Activated CD8-positive, alpha-beta memory T cell treated with anti-CD3 and anti-CD28 coated beads for 1 hour (primary cell): ENCODE measurements at places on chromosomes 5 and 9.

GRCh38 chr5:153671653-153672346 is 181.3 kb downstream of the GRIA1 start:
- DNase-seq: no peak

GRCh38 chr5:97133101-97133500 is 9.3 kb downstream of the LIX1 start:
- DNase-seq: no peak

- no peak for DNase-seq
Observed at GRCh38 chr9:71557310-71557709, 211.0 kb downstream of the CEMIP2 start.

- DNase-seq: no peak
Observed at GRCh38 chr5:83724001-83724400, 3.3 kb upstream of the HAPLN1 start.

DNA sequence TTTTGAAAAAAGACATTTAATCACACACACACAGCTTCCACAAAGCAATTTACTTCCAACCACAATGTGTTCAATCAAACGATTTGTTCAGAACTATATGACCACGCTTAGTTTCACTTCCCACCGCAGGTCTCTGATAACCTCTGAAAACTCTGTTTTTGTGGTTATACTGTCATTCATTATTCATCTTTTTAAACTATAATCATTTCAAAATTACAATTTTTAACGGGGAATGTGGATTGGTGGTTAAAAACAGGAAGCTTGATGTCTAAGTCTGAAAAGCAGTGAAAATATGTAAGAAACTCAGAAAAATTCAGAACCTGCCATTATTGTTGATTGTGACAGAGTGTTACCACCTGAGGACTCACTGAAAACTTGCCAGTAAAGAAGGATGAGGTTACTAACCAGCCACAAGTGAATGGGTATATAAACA is 12.7 kb upstream of the TMEM174 start:
- DNase-seq: no peak

GRCh38 chr9:129656795-129657390 is 8.6 kb upstream of the PRRX2 start:
- no peak for DNase-seq

- no peak for DNase-seq
Observed at GRCh38 chr9:6199596-6199995, 16.0 kb upstream of the IL33 start.

DNA sequence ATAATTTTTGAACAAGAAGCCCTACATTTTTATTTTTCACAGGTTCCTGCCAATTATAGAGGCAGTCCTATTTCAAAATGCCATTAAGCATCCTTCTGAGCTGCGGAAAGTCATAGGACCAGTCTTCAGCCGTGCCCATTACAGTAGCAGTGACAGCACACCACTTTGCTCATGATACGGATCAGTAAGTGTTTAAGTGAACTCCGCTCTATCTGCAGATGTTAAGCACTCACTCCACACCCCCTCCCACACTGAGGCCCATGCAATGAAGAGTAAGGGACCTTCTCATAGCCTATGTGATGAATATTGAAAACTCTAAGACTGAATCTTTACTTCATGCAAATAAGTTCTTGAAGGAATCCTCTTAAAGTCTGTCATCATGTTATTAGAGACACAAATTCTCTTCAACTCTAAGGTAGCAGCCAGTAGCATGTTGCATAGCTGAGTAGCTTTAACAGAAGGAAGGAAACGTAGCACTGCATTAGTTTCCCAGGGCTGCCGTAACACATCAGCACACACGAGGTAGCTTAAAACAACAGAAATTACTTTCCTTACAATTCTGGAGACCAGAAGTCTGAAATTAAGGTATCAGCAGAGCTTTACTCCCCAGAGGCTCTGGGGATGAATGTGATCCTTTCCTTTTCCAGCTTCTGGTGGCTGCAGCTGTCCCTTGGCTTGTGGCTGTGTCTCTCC is 20.3 kb upstream of the TAF11L2 start:
- DNase-seq: no peak

DNA sequence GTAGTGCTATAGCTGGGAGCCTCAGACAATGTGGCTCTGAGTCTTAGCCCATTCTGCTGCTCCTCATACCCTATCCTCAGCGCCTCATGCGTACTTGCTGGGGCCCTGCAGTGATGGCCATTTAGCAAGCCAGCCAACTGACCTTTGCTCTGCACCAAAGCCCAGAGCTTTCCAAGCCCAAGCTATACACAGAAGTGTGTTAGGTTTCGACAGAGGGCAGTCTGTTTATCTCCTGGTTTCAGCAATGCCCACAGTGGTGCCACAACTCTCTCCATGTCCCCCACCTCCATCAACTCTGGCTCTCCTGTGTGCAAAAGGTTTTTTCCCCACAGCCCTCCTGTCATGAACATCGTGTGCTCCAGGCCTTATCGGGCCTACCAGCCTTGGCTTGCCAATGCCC is 16.9 kb downstream of the GNG10 start:
- DNase-seq: no peak

- DNase-seq: no peak
Observed at GRCh38 chr5:111472096-111472495, 40.2 kb downstream of the STARD4 start.

- DNase-seq: no peak
Observed at GRCh38 chr9:127159949-127160610, 37.6 kb upstream of the ANGPTL2 start.

DNA sequence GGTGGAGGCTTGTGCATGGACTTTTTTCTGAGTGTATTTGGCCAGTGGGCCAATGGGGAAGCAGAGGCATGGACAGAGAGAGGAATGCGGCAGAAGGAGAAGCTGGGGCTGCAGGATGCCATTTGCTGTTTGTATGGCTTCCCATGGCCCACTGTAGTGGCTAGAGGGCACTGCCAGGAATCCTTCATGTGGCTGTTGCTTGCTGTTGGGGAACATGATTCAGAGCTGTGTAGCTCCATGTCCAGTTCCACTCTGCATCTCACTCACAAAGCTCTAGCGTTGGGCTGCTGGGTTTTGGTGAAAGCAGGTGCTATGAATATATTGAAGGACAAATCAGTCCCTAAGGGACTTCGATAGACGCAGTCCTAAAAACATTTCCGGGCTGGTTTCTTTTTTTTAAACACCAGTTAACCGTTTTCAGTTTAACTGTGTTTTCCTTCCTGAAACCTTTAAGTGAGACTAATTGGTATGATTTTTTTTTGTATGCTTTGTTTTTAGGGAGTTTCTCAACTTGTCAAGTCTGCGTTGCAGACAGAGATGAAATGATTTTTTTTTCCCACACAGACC is 51.3 kb downstream of the SLC22A5 start:
- DNase-seq: no peak

GRCh38 chr9:14783358-14783757 is 60.8 kb upstream of the CER1 start:
- no peak for DNase-seq

GRCh38 chr9:132698989-132699388 is 28.7 kb downstream of the GTF3C4 start:
- DNase-seq: no peak

DNA sequence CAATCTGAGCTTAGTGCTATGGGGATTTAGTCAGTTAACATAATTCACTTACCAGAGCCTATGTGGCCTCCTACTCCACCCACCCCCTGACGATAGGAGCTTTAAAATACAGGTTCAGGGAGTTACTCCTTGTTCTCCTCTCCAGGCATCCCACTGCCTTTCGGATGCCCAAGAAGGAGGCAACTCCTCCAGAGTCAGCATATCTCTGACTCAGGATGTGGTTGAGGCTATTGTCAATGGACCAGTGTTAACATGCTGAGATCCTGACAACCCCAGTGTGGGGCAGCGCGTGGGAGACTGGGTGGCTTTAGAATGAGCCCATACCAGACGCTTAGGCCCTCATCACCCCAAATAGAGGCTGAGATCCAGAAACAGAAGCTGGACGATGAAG is 27.4 kb downstream of the BICD2 start:
- no peak for DNase-seq

GRCh38 chr5:92653730-92654461 is 927.1 kb downstream of the NR2F1-AS1 start:
- DNase-seq: no peak

DNA sequence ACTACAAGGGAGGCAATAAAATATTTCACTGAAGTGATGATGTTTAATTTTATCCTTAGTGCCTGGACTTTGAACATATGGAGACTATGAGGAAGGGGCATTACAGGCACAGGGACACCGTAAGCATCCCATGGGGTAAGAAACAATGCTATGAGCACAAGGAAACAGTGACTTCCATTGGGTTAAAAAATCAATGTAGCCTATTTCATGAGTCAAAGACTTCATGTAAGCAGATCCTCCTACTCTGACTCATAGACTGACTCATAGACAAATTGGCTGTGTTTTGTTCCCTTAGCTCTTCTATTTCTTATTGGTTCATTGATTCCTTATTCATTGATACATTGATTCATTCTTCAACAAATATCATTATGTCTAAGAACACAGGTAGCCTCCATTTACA is 351.0 kb downstream of the PRELID2 start:
- DNase-seq: no peak

GRCh38 chr9:80407220-80407619 is 835.5 kb downstream of the TLE4 start:
- no peak for DNase-seq

GRCh38 chr5:154937718-154938466 is at the start of gene GEMIN5:
Gene GEMIN5 (minus strand): TSS chr5:154938211. CDS start chr5:154938133, 78 bp downstream.
- DNase-seq: peak; percentile 57

DNA sequence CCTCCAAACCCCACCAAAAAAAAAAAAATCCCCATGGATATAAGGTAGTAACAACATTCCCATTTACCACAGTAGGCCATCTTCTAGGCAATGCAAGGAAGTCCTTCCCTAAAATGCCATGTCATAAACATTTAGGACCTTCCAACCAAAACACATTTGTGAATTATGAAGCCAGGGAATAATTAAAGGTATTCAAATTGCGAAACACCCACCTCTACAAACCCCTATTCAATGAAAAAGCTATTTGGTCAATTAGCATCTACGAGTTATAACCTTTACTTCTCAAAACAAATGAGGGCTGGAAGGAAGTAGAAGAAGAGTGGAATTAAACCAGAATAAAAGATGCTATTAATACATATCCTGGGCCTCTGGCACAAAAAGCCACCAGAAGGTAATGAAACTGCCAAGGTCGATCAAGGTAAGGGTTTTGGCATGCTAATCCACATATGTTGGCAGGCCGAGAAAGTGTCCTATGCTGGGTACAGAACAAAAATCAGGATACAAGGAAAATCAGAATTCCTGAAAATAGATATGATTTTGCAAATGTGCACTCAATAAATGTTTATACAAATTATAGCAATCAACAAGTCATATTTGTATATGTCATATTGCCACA is 47.7 kb downstream of the MTMR12 start:
- DNase-seq: no peak

GRCh38 chr5:136225796-136226195 is 32.8 kb upstream of the SMIM32 start:
- no peak for DNase-seq

DNA sequence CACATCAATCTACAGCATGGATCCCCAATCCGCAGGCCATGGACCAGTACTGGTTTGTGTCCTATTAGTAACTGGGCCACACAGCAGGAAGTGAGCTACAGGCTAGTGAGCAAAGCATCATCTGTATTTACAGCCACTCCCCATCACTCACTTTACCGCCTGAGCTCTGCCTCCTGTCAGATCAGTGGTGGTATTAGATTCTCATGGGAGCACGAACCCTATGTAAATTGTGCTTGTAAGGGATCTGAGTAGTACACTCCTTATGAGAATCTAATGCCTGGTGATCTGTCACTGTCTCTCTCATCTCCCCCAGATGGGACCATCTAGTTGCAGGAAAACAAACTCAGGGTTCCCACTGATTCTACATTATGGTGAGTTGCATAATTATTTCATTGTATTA is 212.7 kb upstream of the FAM174A start:
- no peak for DNase-seq

DNA sequence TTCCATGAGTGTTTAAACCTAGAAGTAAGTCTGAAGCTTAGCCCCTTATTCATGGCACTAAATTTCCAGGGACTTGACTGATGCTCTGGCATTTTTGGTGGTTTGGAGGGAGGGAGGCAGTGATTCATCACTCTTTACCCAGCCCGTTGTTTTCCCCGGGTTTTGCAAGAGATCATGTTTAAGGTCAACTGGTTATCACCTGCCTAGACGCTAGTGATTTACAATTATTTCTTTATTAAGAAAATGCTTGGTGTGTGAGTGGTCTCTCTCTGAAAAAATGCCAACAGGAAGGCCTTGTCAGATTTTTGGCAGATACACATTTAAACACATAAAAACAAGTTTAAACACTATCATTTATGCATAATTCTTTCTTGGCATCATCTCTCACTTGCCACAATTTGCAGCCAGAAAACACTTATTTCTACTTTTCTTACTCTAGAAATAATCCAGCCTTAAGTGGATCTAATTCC is 737.9 kb upstream of the ZNF608 start:
- no peak for DNase-seq

DNA sequence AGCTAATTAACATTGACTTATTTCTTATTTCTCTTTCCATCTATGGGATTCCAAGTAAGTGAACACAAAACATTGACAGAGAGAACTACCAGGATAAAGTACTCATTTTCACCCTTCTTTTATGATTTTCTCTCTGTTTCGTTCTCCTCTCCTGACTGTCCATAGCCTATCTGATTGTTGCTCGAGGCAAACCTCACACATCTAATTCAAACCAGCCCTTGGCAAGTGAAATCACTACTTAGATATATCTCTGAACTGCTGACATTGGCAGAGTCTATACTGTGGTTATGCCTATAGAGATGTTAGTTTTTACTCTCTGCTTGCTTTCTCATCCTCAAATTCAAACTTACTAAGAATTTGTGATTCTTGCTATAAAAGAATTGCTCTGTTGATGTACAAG is 248.8 kb downstream of the ISL1 start:
- no peak for DNase-seq

DNA sequence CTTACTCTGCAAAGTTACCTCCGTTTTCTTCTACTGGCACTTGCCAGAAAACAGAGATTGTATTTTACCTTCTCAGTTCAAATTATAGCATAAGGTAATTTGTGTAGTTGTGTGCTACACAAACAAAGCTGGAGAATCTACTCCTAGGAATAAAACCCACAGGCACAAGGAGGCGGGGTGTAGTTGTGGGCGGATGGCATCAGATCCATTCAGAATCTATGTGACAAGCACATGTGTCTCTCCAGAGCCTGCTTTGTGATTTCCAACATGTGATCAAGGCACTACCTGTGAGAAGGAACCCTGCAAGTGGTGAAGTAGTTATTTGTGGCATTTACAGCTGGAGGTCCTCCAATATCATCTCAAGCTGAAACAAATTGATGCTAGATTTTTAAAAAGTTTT is 39.0 kb downstream of the GAS1 start:
- no peak for DNase-seq
